ENCODE measurements at places on chromosomes 7 and 10.
A peak's percentile ranks its signal among the peaks of the same experiment; 100 is the strongest.

- no peak for DNase-seq
Observed at GRCh38 chr7:30728591-30729100, 23.3 kb upstream of the INMT start.

- peak; percentile 39 for DNase-seq
Observed at GRCh38 chr10:103598654-103599115, 105.2 kb downstream of the NEURL1 start.

GRCh38 chr10:71468363-71469094 lies 71.8 kb downstream of the CDH23 start:
- no peak for DNase-seq

DNA sequence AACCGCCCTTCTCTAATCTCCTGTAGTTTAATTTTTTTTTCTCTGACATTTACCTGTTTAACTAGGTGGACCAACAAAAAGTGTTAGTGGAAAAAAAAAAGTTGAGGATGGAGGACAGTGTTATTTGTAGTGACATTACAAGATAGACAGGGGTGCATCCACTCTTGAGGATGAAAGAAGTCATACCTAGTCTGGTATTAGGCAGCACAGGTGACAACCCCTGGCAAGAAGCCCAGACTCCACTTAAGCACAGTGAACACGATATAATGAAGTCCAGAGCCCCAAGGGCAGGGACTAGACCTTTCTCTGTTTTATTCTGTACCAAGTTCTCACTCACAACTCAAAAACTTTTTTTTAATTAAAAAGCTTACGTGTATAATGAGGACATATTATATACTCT lies 268.4 kb downstream of the GPR37 start:
- no peak for DNase-seq

DNA sequence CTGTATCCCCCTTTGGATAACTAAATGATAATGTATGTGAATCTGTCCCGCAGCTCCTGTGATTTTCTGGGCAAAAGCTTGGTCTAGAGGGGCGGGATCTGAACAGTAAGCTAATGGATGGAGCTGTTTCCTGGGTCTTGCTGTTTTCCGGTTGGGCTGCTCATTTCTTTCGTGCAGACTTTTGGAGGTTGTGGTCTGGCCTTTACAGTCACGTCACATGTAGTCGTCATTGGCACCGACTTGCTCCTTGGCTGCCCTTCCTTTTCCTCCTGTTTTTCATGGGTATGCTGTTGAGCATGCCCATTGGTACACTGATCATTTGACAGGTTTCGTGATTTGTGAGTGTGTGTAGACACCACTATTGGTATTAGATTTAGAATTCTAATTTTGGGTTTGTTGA lies 2.0 kb downstream of the FBH1 start:
- DNase-seq = no peak

DNA sequence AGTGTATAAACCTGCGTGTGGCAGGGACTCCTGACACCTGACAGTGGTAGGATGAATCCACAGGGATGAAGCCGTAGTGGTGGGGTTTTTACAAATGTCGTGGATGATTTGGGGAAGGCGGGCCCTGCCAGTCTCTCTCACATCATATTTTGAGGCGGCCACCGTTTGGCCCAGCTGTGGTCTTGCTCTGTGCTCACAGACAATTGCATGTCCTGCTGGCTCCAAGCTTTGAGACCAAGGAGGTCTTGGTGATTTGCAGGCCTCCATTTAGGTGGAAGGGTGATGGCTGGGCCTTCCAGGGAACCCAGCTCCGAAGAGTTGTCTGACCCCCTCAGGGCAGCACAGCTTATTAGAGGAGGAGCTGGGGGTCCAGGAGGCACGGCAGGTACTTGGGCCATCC lies 151.1 kb upstream of the SHH start:
- no peak for DNase-seq

DNA sequence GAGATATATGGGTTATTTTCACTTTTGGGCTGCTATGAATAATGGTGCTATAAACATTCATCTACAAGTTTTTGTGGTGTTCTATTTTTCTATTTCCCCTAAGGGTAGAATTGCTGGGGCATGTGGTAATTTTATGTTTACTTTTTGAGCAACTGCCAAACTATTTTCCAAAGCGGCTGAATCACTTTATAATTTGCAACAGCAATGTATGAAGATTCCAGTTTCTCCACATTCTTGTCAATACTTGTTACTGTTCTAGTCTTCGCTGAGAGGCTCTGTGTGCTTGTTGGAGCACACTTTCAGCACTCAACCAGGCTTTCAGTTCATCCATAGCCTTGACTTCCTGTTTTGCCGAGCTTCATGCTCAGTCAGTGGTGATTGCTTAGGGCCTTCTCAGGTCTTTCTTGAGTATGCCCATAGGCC lies 39.0 kb downstream of the ADK start:
- DNase-seq = peak; percentile 52

GRCh38 chr10:108598320-108598695 lies 1325.0 kb downstream of the XPNPEP1 start:
- no peak for DNase-seq

DNA sequence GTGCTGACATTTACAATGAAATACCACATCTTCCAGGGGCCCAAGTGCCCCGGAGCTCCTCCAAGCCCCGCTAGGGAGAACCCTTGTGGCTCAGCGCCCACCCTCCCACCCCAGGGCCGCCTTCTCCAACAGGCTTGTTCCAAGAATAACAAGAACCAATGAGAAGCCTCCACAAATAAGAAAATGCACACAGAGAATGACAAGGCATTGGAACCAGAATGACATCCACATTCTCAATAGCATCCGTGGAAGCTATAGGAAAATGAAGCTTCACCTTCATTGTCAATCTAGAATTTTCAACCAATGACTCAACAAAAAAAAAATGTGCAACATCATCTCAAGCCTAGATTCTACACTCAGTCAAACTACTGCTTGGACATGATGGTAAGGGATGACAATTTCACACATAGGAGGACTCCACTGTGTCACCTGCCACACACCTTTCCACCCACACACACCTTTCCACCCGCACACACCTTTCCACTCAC lies 50.4 kb upstream of the PPP2R2D start:
- DNase-seq = no peak

DNA sequence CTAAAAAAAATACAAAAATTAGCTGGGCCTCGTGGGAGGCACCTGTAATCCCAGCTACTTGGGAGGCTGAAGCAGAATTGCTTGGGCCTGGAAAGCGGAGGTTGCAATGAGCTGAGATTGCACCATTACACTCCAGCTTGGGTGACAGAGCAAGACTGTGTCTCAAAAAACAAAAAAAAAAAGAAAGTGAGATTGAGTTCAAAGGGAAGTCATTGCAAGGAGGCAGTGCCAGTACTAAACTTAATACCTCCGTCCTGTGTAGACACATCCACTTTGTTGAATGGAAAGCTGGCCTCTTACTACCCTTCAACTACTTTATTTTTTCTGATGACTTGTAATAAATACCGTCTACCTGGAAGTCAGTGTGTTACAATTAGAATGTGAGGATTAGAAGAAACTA lies 31.0 kb downstream of the AHCYL2 start:
- DNase-seq = no peak

- DNase-seq = no peak
Observed at GRCh38 chr10:106826716-106827115, 337.8 kb downstream of the SORCS1 start.

GRCh38 chr7:22124941-22125340 lies 179.2 kb upstream of the CDCA7L start:
- DNase-seq = no peak

DNA sequence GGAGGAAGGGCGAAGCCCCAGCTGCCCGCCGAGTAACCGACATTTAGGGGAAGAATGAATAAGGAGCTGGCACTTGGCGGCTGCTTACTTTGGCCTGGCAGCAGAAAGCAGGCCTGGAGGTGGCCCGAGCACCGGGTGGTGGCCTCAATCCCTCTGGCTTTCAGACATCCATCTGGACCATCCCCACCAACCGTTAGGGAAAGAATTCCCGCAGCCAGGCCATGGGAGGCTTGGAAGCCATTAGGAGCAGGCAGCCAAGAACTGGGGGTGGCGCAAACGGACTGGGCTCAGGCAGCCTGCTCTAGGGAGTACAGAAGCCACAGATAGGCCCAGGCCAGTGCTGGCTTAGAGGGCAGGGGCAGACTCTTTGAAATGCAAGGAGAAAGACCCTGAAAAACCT lies 132.7 kb downstream of the NEURL1 start:
- DNase-seq = no peak

- DNase-seq = no peak
Observed at GRCh38 chr10:14995964-14996565, 36.9 kb downstream of the MEIG1 start.

DNA sequence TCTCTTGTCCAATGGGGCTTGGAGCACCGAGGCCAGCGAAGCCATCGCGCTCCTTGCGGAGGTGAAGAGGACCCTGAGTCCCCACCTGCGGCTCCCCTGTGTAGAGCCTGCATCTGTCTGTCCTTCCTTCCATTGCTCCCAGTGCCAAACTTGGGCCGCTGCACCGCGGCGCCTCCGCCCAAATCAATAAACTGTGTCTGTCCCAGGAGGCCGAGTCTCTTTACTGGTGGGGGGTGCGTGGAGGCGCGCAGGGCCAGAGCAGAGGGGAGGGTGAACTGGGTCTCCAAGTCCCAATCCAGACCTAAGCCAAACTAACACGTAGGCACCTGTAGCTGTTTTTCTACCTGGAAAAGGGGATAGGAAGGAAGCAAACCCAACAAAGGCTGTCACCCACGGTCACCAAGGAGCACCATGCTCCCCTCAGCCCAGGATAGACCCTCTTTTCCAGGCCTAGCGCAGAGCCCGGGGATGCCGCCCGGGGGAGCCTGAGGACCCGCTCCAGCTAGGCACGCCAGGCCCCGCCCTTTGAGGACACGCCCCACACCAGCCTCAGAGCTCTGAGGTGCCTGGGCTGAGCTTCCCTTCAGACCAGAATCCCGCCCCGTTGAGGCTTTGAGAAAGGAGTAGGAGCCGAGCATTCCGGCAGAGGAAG lies 1.2 kb upstream of the CHAT start:
- DNase-seq = no peak

DNA sequence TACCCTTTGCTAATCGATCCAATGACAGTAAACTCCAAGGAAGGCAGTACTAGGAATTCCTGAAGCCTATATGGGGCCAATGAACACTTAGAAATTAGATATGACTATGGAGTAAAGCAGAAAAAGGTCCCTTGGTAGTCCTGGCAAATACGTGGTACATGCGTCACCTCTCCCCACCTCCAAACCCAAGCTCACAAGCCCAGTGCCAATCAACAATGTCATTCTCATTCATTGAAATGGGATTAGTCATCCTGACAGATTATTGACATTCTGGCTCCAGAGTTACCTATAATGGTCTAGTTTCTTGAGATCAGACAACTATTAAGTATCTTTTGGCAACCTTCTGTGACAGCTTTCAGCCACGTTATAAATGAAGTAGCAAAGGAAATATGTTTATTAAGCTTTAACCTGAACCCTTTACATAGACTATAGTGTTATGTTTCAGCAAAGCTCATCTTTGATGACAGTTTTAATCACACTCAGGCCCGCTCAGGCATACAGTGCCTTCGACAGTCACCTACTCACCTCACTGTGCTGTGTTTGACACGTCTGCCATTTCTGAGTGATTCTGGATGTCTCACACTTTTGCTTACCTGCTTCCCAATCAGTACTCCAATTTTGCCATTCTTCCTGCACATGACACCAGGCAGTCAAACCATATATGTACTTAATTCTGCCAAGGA lies 69.6 kb upstream of the ADO start:
- DNase-seq = no peak

DNA sequence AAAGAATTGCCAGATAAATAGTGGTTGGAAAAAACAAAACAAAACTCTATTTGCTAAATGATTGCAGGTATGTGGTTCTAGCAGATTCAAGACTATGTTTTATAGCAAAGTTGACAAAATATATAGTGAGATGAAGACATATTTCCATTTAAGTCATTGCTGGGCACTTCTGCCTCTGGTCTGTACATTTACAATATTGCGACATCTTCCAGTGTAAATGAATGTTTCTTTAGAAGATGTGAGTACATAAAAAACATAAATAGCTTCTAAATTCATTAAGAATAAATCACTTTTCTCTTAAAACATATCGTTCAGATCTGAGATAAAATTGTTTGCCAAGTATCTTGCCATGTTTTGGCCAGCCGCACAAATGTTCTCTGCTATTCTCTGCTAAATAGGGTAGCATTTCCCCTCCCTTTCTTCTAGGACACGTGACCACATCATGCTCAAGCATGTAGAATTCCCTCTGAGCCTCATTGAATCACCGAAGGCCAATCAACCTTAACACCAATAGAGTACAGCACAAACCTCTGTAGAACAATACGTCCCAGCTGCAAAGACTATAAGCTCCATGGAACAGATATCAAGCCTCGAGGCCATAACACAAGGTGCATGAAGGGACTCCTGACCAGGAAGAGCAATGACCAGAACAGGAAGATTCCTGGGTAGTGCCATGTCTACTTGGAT lies 1173.3 kb downstream of the GATA3 start:
- no peak for DNase-seq

GRCh38 chr7:75937958-75938786 lies 23.2 kb downstream of the POR start:
- no peak for DNase-seq

- no peak for DNase-seq
Observed at GRCh38 chr10:68899186-68899745, 1.8 kb upstream of the DDX50 start.

- DNase-seq = no peak
Observed at GRCh38 chr7:16758036-16758435, 4.5 kb downstream of the TSPAN13 start.

- no peak for DNase-seq
Observed at GRCh38 chr7:84021292-84021908, 173.2 kb downstream of the SEMA3A start.

GRCh38 chr10:48505394-48506112 lies 99.3 kb downstream of the ARHGAP22 start:
- DNase-seq = no peak

DNA sequence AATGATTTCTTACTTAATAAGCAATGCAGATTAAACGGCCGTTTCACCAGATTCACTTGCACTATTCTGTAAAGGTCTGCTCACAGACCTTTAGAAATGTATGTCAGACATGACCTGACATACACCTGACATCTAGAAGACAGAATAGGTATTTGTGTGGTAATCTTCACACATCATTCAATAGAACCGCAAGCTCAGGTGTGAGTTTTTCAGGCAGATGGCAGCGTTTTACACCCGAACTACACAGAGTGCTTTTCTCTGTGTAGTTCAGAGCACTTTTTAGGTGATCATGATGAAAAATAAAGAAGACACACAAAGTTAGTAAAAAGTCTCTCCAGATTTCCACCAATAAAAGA lies 63.2 kb downstream of the PRKCQ start:
- peak; percentile 39 for DNase-seq

DNA sequence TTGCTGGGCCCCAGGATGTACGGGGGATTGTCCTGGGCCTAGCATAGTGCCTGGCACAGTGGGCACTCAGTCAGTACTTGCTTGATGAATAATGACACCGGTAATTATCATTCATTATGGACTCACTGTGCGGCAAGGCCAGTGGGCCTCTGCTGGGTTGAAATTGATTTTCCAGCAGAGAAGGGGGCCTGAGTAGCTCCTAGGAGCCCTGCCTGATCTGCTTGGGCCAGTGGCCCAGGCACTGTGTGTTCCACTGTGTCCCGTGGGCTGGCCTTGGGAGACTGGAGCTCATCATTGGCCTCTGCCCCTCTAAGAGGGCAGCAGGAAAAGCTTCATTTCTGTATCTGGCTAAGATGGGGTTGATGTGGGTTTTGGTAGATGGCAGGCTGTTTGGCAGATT lies 1.4 kb downstream of the CHST3 start:
- no peak for DNase-seq

GRCh38 chr10:80433134-80433533 lies 21.0 kb upstream of the TSPAN14 start:
- no peak for DNase-seq

All from CD4-positive, alpha-beta T cell treated with Interleukin-17A for 4 hours (primary cell).